HL-60 (cell line): ENCODE measurements at places on chromosomes 12 and 14.

DNA sequence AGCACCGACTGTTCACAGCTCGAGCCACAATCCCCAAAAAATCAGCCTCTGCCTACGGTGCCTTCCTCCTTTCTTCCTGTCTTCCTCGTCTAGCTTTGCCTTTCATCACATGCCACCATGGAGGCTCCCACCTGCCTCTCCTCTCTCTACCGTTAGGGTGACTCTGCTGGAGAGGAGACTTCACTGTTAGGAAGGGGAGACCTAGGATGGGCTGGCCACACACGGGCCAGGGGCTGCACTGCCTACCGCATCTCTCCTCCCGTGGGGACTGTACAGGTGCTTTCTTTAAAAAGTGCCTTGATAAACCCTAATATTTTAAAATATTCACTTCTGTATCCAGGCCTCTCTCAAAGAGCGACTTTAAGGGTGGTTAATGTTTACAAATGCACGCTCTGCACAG is 1104.7 kb downstream of the BCL11B start:
- no peak for DNase-seq

DNA sequence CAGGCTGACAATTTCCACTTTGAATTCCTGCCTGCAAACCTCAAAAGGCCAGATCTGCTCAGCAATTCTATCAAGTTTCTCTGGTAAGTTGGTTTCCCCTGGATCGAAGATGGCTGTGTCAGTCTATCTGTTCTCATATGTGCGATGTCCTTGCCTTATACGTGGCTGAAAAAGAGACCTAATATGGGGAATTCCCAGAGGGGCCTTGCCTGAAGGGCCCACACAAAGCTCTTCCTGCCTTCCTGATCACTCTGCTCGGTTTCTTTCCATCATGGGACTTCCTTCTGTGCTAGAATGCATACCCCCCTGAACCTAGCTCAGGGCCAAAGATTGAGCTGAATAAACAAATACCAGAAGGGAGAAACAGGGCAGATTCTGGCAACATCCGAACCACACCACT is 13.2 kb downstream of the TCL1B start:
- no peak for DNase-seq

DNA sequence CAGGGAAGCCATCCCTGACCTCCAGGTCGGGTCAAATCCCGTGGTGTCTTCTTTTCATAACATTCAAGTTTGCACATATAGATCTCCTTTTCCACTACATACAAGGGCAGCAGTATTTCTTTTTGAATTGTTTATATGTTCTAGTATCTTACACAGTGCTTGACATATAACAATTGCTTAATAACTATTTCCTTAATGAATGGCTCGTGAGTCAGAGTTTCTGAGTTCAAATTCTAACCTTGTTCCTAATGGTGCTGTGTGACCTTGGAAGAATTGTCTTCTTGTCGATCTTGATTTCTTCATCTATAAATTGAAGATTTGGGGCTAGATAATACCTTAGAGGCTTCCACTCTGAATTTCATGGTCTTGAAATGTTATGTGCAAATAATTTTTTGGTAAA is 57.2 kb upstream of the PELI2 start:
- DNase-seq: no peak

GRCh38 chr12:14710632-14711320 is 14.4 kb upstream of the GUCY2C start:
- no peak for DNase-seq

GRCh38 chr14:68945585-68946488 is 33.3 kb downstream of the ACTN1 start:
- DNase-seq: no peak

GRCh38 chr14:57889245-57889644 is 23.4 kb upstream of the SLC35F4 start:
- no peak for DNase-seq

GRCh38 chr12:122891661-122892525 is 4.0 kb downstream of the VPS37B start:
- peak; percentile 54 for DNase-seq

DNA sequence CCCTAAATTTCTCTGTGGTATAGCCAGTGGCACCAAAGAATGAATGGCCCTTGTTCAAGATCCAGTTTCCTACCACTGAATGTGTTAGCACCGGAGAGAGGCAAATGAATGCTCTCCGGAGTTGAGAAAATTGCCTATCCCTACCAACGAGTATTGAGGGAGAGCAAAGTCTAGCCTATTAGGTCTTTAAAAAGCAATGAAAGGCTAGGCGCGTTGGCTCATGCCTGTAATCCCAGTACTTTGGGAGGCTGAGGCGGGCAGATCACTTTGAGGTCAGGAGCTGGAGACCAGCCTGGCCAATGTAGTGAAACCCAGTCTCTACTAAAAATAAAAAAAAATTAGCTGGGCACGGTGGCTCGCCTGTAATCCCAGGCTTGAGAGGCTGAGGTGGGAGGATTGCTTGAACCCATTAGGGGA is 898 bp upstream of the RAB15 start:
- DNase-seq: no peak

DNA sequence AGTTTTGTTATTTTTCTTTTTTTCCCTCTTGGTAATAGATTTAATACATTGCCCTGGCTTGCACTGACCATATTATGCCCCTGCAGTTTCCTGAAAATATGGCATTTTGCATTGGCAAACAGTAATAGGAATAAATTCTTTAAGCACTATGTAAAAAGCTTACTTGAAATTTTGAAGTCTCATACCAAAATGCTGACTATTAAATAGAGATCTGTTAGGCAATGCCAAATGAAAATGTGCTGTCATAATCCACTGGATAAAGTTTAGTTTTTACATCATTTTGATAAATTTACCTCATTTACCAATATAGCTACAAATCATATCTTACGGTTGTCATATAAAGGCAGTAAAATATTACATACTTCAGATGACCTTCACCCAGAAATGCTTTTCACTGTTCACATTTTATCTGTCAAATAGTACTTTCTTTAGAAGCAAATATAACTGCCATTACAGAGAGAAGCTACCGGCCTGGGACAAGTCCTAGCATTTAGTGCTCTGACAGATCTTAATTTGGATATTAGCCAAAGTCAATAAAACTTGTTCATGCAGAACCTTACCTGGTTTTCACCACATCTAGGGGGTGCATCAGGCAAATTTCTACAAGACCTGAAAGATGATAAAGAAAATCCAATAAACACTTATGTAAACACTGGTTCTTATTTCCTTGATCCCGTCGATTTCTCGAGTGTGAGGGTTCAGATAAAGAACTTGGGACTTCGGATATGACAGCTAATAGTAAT is 212.9 kb downstream of the PAX9 start:
- no peak for DNase-seq
